Activated T-helper 1 cell treated with anti-CD3 and anti-CD28 coated beads, Interleukin-12 subunit alpha, Interleukin-12 subunit beta, Interleukin-2, Interleukin-4 antibody, amounts not matched to agents 30 ng/mL and 10 ng/mL and 1 ng/mL, durations not matched to agents 14 hours and 24 hours and 36 hours (primary cell): ENCODE measurements at places on chromosomes 7 and 10.

GRCh38 chr7:112362053-112362650, 88.1 kb upstream of the IFRD1 start:
- no peak overlapping the region for H3K4me3 ChIP-seq
- no peaks in the 10 kb centered on the region for H3K4me1 ChIP-seq
- no peak overlapping the region for H3K27ac ChIP-seq
- DNase-seq, result no peak

DNA sequence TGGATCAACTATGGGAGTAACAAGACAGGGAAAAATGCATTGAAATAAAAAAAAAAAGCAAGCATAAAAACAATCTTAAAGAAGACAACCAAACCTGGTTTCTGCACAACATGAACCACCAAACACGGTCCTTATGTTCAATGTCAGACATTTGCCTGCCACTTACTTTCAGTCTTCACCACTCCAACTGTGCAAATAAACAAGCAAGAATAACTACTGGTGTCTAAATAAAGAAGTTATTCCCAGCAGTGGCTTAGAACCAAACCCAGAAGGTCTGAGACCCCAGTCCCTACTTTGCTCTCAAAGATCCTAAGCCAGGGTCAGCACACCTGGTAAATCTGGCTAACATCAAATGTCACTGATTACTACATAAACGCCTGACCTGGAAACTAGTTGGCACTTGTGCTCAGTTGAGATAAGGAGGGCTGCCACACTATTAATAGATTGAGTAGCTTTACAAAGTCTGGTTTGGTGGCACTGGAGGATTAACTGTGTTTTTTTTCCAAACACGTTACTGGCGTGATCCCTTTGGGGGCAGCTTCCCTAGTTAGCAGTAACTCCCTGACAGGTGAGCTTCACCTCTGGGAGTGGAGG, 62.7 kb upstream of the ABLIM1 start:
- no peak overlapping the region for H3K4me3 ChIP-seq
- H3K36me3 ChIP-seq, result no peaks in the 10 kb centered on the region
- H3K4me1 ChIP-seq, result no peaks in the 10 kb centered on the region
- H3K27me3 ChIP-seq, result peaks cover 10% of the 10 kb centered on the region
- no peak overlapping the region for H3K27ac ChIP-seq

- peaks cover 48% of the 10 kb centered on the region for H3K4me1 ChIP-seq
- H3K4me3 ChIP-seq, result peak overlapping the region; percentile 64
- peaks cover 56% of the 10 kb centered on the region for H3K27me3 ChIP-seq
- DNase-seq, result peak; percentile 62
- H3K27ac ChIP-seq, result peak overlapping the region; percentile 98
- no peaks in the 10 kb centered on the region for H3K36me3 ChIP-seq
Measured at GRCh38 chr10:17003151-17003550, 126.5 kb downstream of the CUBN start.

- H3K36me3 ChIP-seq, result no peaks in the 10 kb centered on the region
- peaks cover 2% of the 10 kb centered on the region for H3K27me3 ChIP-seq
- H3K4me3 ChIP-seq, result no peak overlapping the region
- peaks cover 30% of the 10 kb centered on the region for H3K4me1 ChIP-seq
- no peak overlapping the region for H3K27ac ChIP-seq
- no peak for DNase-seq
Measured at GRCh38 chr7:142554560-142555532, 194.4 kb upstream of the PRSS1 start.
